ENCODE measurements at places on chromosomes 12 and 14. TPM values are rescaled to one million over a fixed set of nuclear protein-coding genes. Genes with fewer than 3 reads are reported as not detected.

GRCh38 chr14:70576891-70577290 is 23.6 kb downstream of the MED6 start:
- no peak for DNase-seq

The MMP17 gene
- total RNA-seq, result 14.9 TPM

- DNase-seq, result no peak
These were observed 22.5 kb upstream of the PGF start for GRCh38 chr14:74977901-74978385.

The CLEC4C gene
- not detected for total RNA-seq

GRCh38 chr14:76260749-76261148 is 109.0 kb downstream of the GPATCH2L start:
- no peak for DNase-seq

GRCh38 chr14:104680806-104681688 is 8.4 kb upstream of the INF2 start:
- peak; percentile 64 for DNase-seq

The IL31 gene
- total RNA-seq, result not detected

DNA sequence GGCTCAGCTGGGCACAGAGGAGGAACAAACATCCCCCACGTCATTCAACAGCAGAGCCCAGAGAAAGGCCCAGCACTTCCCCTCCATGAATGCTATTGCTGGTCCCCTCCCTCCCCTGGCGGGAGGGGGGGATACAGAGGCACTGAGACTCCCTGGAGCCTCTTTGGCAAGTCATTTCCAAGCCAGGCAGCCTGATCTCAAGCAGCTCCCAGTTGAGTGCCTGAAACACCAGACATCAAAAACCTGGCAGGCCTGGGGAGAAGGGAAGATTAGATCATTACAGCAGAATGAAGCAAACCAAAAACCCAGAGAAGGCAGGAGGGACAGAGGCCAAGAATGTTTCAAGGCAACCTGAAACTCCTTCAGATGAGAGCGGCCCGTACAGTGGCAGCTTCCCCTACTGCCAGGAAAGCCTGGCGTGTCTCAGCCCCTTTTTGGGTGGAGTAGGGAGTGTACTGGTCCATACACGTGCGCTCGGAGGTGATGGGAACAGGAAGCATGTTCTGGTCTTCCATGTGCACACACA is 92.1 kb downstream of the LRRC74A start:
- peak; percentile 87 for DNase-seq

DNA sequence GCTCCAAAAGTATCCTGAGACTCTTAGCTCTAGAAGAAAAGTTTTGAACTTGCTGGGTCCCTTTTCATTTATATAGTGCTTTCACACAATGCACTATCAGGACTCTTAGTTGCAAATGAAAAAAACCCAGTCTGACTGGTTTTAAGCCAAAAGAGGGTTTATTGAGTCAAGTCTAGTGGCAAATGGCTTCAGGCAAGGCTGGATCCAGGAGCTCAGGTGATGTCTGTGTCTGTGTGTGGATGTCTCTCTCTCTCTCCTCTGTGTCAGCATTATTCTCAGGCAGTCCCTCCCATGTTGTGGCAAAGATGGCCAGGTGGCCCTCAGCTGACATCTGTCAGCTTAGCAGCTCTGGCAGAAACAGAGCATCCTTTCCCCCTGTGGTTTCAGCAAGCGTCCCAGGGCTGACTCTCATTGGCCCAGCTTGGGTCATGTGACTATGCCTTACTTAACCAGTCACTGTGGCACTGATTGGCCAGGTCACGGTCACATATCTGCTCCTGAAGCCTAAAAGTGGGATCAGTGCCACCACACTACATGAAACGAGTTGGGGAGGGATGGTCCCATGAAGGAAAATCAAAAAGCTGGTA is 6.2 kb downstream of the TMEM120B start:
- peak; percentile 24 for DNase-seq

- no peak for DNase-seq
These were observed 31.9 kb downstream of the BMP4 start for GRCh38 chr14:53924753-53925152.

The GALNT8 gene
- total RNA-seq, result not detected

DNA sequence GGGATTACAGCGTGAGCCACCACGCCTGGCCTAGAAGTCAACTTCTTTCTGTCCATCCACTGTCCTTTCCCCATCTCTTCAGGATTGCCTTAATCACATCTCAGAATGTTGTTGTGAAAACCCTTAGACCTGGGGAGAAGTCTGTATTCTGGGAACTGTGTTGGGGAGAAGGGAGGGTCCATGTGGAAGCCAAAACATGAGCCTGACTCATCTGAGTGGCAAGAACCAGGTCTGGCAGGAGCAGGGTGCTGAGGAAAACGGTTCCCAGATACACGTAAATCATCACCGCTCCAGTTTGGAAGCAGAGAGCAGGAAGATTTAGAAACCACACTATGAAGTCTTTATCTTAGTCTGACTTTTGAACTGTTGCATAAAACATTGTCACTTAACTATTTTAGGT is 245.6 kb upstream of the RGS6 start:
- DNase-seq, result no peak

GRCh38 chr14:97634751-97635150 is 837.6 kb downstream of the VRK1 start:
- peak; percentile 67 for DNase-seq

DNA sequence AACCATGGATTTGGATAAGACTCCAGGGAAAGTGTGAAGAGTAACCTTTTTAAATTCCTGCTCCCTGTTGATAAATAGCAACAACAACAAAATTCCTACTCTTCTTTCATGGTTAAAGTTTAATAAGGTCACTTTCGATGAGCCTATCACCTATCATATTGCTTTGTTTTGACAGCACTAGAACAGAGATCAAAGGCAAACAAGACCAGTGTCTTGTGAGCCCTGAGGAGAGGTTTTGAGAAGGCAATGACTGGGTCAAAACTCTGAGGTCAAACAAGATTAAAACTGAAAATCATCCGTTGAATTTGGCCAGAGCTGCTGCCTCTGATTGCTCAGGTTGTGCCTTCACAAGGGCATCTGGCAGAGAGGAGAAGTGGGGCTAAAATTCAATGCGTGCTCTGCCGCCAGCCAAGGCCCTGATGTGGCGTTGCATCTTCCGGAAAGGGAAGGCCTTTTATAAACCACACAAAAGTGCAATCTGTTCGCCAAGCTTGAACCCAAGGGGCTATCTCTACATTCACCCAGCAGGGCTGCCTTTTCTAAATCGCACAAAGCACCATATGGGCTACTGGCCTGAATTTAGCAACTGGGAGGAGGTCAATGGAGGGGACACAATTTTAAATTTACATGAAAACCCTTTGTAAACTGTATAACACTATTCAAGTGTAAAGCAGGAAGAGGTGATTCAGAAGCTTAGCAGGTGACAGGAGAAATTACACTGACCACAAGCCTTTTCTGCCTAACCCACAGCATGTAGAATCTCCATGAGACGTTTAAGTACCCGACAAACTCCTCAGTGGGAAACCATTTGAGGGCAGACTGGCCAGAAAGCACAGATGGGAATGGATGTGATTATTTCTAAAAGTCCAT is 140.8 kb downstream of the DAD1 start:
- no peak for DNase-seq

DNA sequence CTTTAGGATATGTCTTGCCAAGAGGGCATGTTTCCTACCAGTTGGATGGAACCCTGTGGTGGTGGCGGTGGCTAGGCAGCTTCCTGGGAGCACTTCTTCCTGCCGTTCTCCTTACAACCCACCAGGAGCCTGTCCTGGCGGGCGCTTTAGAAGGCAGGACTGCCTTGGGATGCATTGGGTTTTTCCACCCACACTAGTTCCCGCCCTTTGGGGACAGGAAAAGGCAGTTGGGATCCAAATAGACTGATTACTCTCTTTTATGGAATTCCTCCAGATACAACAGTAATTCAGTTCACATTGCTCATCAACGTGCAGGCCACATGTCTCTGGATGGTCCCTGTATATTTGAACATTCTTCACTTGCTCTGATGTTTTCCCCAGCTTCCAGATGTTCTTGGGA is 305.7 kb upstream of the SSTR1 start:
- DNase-seq, result peak; percentile 37

The APAF1 gene
- total RNA-seq, result 28.4 TPM

- DNase-seq, result peak; percentile 70
These were observed 67.2 kb downstream of the GNS start for GRCh38 chr12:64691795-64692583.

- no peak for DNase-seq
These were observed 6.8 kb upstream of the DYNC1H1 start for GRCh38 chr14:101957406-101958234.

- DNase-seq, result no peak
These were observed 145.0 kb downstream of the CAND1 start for GRCh38 chr12:67414011-67414715.

The PLEK2 gene
- total RNA-seq, result 3.7 TPM

The KRT82 gene
- total RNA-seq, result not detected

DNA sequence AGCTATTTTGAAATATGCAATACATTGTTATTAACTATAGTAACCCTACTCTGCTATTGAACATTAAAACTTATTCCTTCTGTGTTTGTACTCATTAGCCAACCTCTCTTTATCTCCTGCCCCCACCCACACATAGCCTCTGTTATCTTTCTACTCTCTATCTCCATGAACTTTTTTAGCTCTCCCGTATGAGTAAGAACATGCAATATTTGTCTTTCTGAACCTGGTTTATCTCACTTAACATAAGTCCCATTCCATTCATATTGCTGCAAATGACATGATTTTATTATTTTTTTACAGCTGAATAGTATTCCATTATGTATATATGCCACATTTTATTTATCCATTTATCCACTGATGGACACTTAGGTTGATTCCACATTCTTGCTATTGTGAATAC is 79.0 kb upstream of the AMIGO2 start:
- no peak for DNase-seq

DNA sequence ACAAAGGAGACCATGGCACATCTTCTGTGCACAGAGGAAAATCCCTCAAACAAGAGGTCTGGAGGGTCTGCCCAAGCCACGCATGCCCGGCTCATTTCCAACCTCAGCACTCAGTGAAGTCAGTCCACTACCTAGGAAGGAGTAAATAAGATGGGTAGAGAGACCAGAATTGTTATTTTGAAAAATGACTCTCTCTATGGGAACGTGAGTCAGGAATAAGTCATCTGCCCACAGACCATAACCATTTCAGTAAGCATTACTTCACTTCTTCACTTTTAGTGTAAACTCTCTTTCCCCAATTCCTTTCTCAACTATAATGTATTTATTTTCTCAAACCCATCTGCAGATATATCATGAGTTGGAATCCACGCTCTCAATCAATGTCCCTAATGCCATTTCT is 1039.9 kb upstream of the USP15 start:
- DNase-seq, result no peak

The RNASE2 gene
- total RNA-seq, result not detected

The NKX2-1 gene
- not detected for total RNA-seq

- DNase-seq, result peak; percentile 43
These were observed 28.0 kb upstream of the LUM start for GRCh38 chr12:91139286-91139685.

GRCh38 chr12:82407481-82407880 is 49.2 kb downstream of the METTL25 start:
- no peak for DNase-seq

DNA sequence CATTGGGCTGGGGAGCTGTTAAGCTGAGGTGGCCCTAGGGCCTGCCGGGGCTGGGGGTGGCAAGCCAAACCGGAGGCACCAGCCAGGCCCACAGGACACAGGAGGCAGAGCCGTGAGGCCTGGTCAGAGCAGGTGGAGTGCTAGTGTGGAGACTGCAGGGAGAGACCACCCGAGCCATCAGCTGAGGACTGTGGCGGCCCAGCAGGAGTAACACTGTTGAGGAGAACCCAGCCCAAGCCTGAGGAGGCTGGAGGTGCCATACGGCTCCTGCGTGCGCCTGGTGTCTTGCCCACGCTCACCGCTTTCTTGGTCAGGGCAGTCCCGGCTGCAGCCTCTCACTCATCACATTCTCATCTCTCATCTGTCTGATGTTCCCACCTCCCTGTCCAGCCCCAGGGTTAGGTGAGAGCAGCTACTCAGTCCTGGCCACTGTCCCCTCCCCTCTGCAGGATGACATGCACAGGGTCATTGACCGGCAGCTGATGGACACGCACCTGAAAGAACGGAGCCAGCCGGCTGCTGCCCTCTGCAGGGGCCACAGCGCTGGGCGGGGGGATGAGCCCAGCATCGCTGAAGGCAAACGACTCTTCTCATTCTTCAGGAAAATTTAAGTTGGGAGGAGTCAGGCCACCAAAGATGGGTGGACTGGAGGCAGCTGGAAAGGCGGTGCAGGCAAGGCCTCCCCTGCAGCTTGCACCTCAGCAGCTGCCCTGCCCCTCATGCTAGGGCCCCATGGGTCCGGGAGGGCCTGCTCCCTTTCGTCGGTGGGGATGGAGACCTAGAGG is 23.8 kb downstream of the RAB35 start:
- no peak for DNase-seq

- no peak for DNase-seq
These were observed 3.4 kb downstream of the NOC4L start for GRCh38 chr12:132147423-132148367.

The RTL1 gene
- 0.09 TPM for total RNA-seq

The KLRC4 gene
- total RNA-seq, result not detected

The KRT2 gene
- total RNA-seq, result not detected

- no peak for DNase-seq
These were observed 32.8 kb downstream of the KIF26A start for GRCh38 chr14:104171029-104171697.

- no peak for DNase-seq
These were observed 599.4 kb upstream of the MDGA2 start for GRCh38 chr14:48274826-48275225.

Measured in A673 (cell line).